ENCODE measurements at places on chromosomes 7 and 10. TPM values are rescaled to one million over a fixed set of nuclear protein-coding genes. Genes with fewer than 3 reads are reported as not detected.

Gene WEE2
- polyA plus RNA-seq, result not detected

Gene TCF7L2
- polyA plus RNA-seq, result 0.30 TPM

Gene ANKRD22
- not detected for polyA plus RNA-seq

Gene CXCL12
- polyA plus RNA-seq, result not detected

Gene SHLD2
- polyA plus RNA-seq, result 8.6 TPM

Gene AKR1C4
- polyA plus RNA-seq, result not detected

Gene CALML3
- polyA plus RNA-seq, result not detected

Gene SLC26A3
- polyA plus RNA-seq, result not detected

Gene NXPH1
- not detected for polyA plus RNA-seq

Gene CTAGE6
- not detected for polyA plus RNA-seq

Gene CLEC5A
- polyA plus RNA-seq, result not detected

Gene SEPHS1
- polyA plus RNA-seq, result 16.1 TPM

Gene COBL
- polyA plus RNA-seq, result not detected

Gene MUC3A
- not detected for polyA plus RNA-seq

Gene FAM25C
- not detected for polyA plus RNA-seq

Gene ARL3
- 1.4 TPM for polyA plus RNA-seq

Gene GRID2IP
- not detected for polyA plus RNA-seq

Gene ATG9B
- polyA plus RNA-seq, result 11.2 TPM

Gene NUDT13
- 2.4 TPM for polyA plus RNA-seq

Gene CLRN3
- polyA plus RNA-seq, result not detected

Gene TWIST1
- not detected for polyA plus RNA-seq

Gene GNG11
- 6.9 TPM for polyA plus RNA-seq

Gene PDE6C
- not detected for polyA plus RNA-seq

Gene LRRN3
- 0.09 TPM for polyA plus RNA-seq

Gene TEX36
- not detected for polyA plus RNA-seq

Gene RHOBTB1
- polyA plus RNA-seq, result 1.9 TPM

Gene GSTO2
- polyA plus RNA-seq, result 0.69 TPM

Gene UPK3BL2
- 5.8 TPM for polyA plus RNA-seq

Gene PROSER2
- not detected for polyA plus RNA-seq

Gene DRGX
- polyA plus RNA-seq, result not detected

Gene SEMA3A
- not detected for polyA plus RNA-seq

Gene AMPH
- polyA plus RNA-seq, result not detected

Gene C7orf33
- not detected for polyA plus RNA-seq

Gene TMEM229A
- polyA plus RNA-seq, result not detected

Gene SLC18A2
- polyA plus RNA-seq, result 0.08 TPM

Gene ZNF365
- not detected for polyA plus RNA-seq

Gene BRI3
- 21.6 TPM for polyA plus RNA-seq

Gene OR2A1
- 1.5 TPM for polyA plus RNA-seq

Gene CTNNA3
- polyA plus RNA-seq, result not detected

Gene COL13A1
- not detected for polyA plus RNA-seq

Gene PLEKHS1
- not detected for polyA plus RNA-seq

Gene TLL2
- 0.77 TPM for polyA plus RNA-seq

Gene MYH16
- not detected for polyA plus RNA-seq

Gene CFAP69
- polyA plus RNA-seq, result not detected

Gene HACD1
- polyA plus RNA-seq, result 0.44 TPM

Gene EGFR
- polyA plus RNA-seq, result not detected

Gene ADRA2A
- polyA plus RNA-seq, result not detected

Gene HYAL4
- polyA plus RNA-seq, result not detected

Gene OR13A1
- 0.55 TPM for polyA plus RNA-seq

Gene CISD1
- 29.8 TPM for polyA plus RNA-seq

Gene GPR26
- polyA plus RNA-seq, result not detected

Gene PLAC9
- not detected for polyA plus RNA-seq

Gene DLG5
- polyA plus RNA-seq, result not detected

Gene TMEM184A
- polyA plus RNA-seq, result not detected

Gene IL2RA
- polyA plus RNA-seq, result 3.8 TPM

Gene PAPSS2
- polyA plus RNA-seq, result not detected

Gene TUBB8
- polyA plus RNA-seq, result not detected

Gene TSPAN13
- 264 TPM for polyA plus RNA-seq
